Stimulated activated CD4-positive, alpha-beta T cell treated with anti-CD3 and anti-CD28 coated beads, Interleukin-15, amount 100 ng/mL, for 48 hours (primary cell): ENCODE measurements at places on chromosomes 3 and 15.

DNA sequence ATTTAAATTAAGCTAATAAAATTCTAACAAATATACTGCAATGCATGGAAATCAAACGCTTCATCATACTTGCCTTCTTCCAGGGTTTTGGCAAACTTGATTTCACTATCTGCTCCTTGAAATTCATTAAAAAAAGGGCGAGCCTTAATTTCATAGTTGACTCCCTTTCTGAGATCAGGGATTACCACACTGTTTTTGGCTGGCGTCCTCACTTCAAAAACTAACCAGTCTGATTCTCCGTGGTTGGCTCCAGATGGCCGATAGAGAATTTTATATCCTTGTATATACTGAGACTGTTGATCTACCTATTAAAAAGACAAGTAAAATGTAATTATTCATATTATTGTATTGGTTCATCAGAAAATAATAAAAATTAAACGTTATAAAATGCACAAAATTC lies 1106.8 kb downstream of the ROBO1 start:
- no peak for DNase-seq

DNA sequence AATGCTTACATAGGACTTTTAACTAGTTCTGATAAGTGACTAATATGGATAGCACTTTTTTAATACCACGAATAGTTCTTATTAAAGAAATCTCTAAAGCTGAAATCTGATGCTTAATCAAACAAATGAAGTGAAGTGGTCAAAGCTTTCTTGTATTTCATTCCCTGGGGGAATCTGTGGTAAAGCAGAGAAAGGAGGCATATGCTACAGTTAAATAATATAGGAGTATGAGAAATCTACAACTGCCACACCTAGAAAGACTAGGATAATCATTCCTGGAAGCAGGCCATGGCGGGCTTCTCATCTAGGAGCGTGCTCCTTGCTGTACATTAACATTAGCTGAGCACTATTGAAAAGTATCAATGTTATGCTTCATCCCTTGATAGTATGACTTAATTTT lies 835.7 kb downstream of the OTOL1 start:
- DNase-seq = no peak

DNA sequence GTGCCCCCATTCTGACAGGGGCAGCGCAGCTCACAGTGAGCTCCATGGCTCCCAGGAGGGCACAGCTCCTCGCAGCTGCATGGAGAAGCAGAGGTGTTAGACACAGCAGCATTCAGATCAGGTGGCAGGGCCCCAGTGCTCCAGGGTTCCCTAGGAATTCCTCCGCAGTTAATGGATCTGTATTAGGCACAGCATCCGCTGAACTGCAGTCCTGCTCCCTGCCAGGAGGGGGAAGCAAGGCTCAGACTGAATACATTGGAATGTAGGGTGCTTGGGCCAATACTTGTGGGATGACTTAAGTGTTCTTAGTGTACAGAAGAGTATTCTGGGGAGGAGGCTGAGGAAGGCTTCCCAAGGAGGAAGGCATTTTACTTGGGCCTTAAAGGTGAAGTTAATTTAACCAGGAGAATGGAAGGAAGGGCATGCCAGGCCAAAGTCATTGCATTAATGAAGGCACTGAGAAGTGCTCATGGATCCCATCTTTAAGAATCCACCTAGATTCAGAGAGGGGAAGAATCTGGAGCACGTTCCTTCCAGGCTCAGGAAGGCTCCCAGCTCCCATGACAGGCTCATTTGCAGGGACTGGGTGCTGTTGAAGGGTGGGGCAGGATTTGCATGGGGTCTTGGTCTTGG lies 111.6 kb downstream of the RAB11A start:
- DNase-seq = no peak

DNA sequence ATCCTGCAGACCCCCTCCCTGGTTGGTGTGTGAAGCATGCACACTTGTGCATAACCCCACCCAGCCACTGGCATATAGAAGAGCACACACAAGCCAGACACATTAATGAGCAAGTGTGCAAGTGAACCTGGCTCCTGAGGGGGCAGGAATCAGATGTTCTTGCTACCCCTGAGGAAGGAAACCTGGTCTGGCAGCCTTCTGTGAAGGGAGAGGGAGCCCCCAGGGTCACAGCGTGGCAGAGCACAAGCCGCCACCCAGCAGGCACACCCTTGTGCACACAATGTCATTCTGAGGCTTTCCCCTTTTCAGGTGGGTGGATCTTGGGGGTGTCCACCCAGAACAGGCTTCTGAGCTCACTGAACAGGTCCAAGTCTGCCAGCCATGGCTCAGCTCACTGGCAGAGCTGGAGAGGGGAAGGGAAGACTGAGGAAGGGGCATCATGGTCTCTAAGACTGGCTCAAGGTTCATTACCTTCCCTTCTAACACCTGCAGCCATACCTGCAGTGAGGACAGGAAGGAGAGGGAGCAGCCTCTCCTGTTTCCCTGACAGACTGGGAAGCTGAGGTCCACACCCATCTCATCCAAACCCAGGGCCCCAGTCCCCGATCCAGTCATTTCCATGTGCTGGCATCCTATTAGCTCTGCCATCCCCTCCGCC lies 31.6 kb upstream of the SEMA3F start:
- no peak for DNase-seq

GRCh38 chr3:172461530-172462138 lies 13.4 kb upstream of the GHSR start:
- no peak for DNase-seq
